Heart right ventricle (tissue), 16 donors: ENCODE measurements at places on chromosomes 1 and 21.

DNA sequence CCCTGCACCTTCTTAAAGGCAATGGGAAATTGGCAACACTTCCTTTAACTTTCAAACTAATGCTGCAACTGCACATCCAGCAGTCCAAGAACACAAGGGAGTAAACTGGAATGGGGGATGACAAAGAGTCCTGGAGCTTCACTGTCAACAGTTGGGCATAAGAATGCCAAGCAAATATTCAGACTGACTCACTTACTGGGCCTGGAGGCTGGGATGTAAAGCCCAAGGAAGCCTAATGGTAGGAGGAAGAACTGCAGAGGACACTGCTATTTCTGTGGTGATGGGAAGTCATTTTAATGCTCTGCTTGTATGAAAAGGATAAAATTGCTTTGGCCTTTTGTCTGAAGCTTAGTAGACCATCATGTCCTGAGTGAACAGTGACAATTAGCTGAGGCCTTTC is 15.7 kb upstream of the DMRTA2 start:
- no peak for DNase-seq

- DNase-seq, result no peak
Measured at GRCh38 chr21:41477641-41478318, 30.2 kb downstream of the TMPRSS2 start.

DNA sequence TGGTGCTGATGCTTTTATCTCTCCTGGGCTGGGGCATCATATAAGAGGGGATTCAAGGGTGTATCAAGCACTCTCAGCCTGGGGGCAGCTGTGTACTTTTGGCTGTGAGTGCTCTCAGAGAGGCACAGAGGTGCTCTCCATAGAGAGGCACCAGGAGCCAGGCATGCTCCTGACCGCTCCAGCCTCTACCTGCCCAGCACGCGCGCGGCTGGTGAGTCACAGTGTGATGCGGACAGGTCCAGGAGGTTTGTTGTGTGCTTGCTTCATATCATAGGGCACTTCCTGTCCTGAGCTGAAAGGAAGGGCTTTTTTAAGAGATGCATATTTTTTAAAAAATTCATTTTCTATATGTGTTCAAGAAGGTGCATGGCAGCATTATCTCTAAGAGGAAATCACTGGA is 93.6 kb upstream of the BCAR3 start:
- DNase-seq, result no peak

- DNase-seq, result no peak
Measured at GRCh38 chr1:103523346-103523745, 2.2 kb upstream of the RNPC3 start.

- no peak for DNase-seq
Measured at GRCh38 chr1:21924503-21925005, 12.6 kb downstream of the HSPG2 start.

- no peak for DNase-seq
Measured at GRCh38 chr1:244945109-244945671, 80.8 kb upstream of the HNRNPU start.

GRCh38 chr1:163197022-163197421 is 5.7 kb downstream of the RGS5 start:
- DNase-seq, result no peak

DNA sequence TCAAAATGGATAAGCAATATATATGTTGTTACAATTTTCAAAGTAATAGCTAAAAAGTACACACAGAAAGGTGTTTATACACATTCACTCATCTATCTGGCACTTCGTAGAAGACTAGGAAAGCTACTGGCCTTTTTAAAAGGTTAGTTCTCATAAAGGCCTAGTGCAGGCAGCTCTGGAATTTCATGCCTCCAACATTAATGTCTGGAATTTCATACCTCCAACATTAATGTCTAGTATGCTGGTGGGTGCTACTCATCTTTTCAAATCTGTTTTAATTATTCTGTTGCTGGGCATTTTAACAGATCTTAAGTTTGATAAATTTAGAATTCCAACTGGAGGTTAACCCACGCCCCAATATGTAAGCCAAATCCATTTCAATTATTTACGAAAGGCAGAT is 124.2 kb downstream of the AKT3 start:
- DNase-seq, result no peak

GRCh38 chr1:154213274-154213673 is 7.1 kb upstream of the CFAP141 start:
- DNase-seq, result no peak

DNA sequence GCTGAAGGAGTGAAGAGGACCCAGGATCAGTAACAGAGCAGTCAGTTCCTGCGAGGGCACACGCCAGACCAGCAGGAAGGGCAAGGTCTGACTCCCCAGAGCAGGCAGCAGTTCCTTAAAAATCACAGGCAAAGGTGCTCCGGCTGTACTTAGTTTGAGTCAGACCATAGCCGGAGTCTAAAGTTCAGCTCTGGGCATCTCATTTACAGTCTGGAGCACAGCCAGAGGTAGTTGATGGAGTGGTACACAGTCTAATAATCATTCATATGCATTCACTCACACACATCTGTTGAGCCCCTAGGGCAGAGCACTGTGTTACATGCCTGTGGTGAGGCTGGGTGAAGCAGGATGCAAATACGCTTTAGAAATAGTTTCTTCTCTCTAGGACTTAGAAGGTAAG is 7.3 kb upstream of the AMIGO1 start:
- DNase-seq, result no peak

DNA sequence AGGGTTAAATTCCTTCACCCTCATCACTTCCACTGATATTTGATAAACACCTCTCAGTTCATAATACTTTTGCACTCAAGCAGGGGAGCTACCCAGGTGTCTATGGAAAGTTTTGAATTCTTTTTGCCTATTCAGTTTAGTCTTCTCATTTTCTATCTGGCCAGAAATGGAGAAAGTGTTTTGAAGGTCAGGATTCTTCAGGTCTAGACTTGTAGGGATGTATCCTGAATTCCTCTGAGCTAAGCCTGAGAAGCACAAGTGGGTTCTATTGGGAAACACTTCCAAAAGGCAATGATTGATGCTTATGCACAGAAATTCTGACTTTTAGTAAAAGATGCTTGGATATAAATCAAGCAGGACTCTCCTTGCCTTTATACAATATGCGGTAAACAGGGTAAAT is 217.8 kb upstream of the HOOK1 start:
- no peak for DNase-seq

GRCh38 chr1:214074477-214074876 is 86.7 kb downstream of the PROX1 start:
- no peak for DNase-seq

- DNase-seq, result no peak
Measured at GRCh38 chr1:200959411-200959921, 64.0 kb downstream of the KIF21B start.

DNA sequence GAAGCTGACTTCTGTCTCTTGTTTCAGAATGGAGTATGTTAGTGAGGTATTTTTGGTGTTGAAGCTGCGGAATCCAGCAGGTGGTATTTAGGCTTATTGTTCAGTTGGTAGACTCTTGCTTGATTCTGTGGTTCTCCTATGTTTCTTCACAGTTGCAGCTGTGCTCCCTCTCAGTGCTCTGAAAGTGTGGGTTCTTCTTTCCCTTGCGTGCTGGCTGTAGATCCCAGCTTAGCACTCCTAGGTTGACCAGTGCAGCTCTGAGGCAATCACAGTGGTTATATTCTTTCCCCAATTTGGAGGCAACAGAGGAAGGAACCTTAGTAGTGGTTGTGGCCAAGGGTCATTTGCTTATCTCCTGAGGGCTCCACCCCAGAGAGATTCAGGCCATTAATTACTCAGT is 269.2 kb upstream of the NRIP1 start:
- no peak for DNase-seq

- no peak for DNase-seq
Measured at GRCh38 chr1:31848381-31848897, 32.6 kb upstream of the SPOCD1 start.

- no peak for DNase-seq
Measured at GRCh38 chr1:7703321-7704213, 67.5 kb upstream of the VAMP3 start.

GRCh38 chr1:201565771-201566528 is 27.0 kb downstream of the NAV1 start:
- no peak for DNase-seq

- DNase-seq, result no peak
Measured at GRCh38 chr1:29501227-29501976, 265.1 kb downstream of the PTPRU start.

- no peak for DNase-seq
Measured at GRCh38 chr1:60952612-60953111, 129.7 kb upstream of the NFIA start.

- no peak for DNase-seq
Measured at GRCh38 chr1:164592634-164593033, 33.6 kb downstream of the PBX1 start.

- peak; percentile 57 for DNase-seq
Measured at GRCh38 chr21:41761211-41761933, 5.5 kb downstream of the RIPK4 start.

GRCh38 chr1:154765970-154766369 is 104.1 kb downstream of the KCNN3 start:
- no peak for DNase-seq

GRCh38 chr1:33338440-33339211 is 17.7 kb upstream of the A3GALT2 start:
- no peak for DNase-seq

DNA sequence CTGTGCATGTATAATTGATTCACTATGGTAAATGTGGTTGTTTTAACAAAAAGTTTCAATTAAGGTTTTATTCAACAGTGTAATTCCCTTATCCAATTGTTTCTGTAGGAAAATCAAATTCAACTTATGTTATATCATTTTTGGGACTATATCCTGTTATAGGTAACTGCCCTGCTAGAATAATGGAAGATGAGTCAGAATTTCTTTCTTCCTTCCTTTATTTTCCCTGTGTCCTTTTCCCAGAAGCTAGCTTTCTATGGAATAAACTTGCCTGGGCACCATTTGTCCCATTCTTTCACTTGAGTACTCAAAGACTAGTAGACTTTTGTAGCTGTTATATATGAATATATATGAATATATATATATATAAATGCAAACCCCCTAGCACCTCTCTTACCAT is 301.3 kb downstream of the TM2D1 start:
- no peak for DNase-seq

- DNase-seq, result no peak
Measured at GRCh38 chr21:25949701-25950100, 214.9 kb downstream of the GABPA start.

DNA sequence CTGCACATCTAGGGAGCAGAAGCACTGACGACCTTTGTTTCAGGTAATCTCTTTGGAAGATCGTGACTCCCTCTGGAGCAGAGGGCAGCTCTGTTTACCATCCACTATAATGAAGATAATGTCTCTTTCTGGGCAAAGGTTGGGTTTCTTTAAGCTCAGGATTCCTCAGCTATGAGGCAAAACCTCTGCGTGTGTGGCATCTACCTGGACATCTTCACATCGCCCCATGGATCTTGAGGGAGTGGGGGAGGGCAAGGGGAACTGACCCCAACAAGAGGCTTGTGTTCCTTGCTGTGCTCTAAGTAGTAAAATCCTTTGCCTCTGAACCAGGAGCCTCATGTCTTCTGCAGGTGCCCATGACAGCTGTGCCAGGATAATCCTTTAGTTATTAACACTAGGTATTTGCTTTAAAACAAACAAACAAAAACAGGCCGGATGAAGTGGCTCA is 19.6 kb downstream of the SPATA45 start:
- DNase-seq, result no peak

DNA sequence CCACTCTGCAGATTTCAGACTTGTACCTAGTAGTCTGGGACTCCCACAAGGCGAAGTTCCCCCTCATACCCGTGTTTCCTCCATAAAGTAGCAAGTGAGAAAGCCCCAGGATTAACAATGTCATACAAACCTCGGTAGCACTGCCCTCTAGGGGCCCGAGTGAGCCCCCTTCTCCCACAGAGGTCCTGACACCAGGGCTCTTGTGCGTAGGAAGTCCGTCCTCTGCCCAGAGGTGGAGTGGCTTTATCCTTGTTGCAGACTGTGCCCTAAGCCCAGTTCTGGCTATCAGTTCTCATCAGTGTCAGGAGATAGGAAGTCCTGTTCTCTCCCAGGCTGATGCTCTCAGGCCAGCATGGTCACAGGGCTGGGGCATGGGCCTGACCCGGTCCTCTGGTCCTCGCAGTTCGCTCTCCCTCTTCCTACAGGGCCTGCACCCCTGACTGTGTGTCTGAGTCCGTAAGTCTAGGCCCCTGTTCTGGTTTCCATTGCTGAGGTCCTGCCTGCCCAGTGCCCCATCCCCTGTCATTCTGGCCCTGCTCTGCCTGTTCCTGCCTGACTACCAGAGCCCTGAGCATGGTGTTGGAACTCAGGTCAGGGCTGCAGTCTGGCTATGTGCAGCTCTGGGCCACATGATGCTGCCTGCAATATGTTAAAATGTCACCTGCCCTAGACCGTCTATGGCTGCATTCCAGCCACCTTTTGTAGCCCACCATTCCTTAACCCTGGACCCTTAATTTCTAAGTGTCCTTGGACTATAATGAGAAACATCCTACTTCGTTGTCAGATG is 285.6 kb downstream of the ASTN1 start:
- DNase-seq, result no peak

GRCh38 chr1:18533259-18533658 is 52.5 kb downstream of the KLHDC7A start:
- no peak for DNase-seq

DNA sequence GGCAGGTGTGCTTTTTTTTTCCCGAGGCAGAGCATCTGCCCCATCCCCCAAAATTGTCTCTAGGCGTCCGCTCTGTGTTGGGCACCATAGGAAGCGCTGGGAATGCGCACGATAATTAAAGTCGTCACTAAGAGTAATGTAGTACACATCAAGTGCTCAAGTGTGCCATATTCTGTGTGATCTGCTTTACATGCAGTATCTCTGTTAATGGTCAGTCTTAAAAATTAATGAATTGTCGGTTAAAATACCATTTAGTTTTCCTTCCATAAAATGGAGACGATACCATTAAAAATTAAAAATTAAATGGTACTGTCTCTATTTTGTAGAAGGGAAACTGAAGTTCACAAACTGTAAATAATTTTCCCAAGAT is 544 bp upstream of the CCT8 start:
- DNase-seq, result no peak

DNA sequence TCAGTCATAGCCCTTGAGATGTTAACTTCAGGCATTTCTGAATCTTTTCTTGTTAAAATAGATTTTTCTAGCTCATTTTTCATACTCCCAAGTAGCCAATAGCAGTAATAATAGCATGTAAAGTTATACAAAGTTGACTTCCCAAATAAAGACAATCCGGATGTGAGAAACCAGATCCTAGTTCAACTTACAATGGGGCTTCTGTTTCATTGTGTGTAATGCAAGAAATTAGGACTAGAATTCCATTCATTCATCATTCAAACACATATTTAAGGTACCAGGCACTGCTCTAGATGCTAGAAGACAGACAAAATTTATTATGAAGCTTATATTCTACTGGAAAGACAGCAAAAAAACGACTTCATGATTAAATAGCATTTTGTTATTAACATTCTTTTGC is 240.3 kb downstream of the OLFM3 start:
- DNase-seq, result no peak
